NCI-H460 (cell line): ENCODE measurements at places on chromosomes 6 and 20.

- DNase-seq: no peak
Measured at GRCh38 chr6:41088451-41088850, 15.7 kb downstream of the NFYA start.

DNA sequence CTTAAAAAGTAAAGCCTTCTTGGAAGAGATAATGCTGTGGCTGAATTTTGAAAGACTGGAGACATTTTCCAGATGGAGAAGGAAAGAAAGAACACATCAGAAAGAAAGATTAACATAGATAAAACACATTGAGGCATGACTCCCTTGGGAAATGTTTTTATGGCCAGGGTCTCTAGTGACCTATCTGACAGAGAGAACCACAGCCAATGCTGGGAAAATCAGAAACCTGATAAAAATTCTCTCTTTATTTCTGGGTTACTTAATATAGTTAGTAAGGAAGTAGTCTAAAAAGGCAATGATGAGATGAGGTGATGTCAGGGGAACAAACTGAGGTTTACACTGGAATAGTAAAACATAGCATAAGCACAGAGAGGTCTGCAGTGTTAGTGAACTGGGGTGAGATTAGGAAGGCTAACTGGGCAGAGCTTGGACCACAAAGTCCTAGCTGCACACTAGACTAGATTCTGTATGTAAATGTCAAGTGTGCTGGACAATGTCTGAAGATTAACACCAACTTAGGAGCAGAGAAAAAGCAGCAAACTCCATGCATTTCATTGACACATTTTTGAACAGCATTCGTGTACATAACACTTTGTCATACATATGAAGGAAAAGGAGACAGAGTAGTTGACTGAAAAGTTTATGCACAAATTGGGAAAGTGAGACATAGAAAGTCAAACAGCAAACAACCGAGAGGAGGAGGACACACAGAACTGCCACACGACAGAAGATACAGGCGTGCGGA, 31.0 kb downstream of the ELOVL2 start:
- DNase-seq: no peak

- DNase-seq: no peak
Measured at GRCh38 chr6:170128346-170128745, 162.5 kb downstream of the DLL1 start.

- no peak for DNase-seq
Measured at GRCh38 chr6:109471105-109471810, 11.8 kb downstream of the ZBTB24 start.

DNA sequence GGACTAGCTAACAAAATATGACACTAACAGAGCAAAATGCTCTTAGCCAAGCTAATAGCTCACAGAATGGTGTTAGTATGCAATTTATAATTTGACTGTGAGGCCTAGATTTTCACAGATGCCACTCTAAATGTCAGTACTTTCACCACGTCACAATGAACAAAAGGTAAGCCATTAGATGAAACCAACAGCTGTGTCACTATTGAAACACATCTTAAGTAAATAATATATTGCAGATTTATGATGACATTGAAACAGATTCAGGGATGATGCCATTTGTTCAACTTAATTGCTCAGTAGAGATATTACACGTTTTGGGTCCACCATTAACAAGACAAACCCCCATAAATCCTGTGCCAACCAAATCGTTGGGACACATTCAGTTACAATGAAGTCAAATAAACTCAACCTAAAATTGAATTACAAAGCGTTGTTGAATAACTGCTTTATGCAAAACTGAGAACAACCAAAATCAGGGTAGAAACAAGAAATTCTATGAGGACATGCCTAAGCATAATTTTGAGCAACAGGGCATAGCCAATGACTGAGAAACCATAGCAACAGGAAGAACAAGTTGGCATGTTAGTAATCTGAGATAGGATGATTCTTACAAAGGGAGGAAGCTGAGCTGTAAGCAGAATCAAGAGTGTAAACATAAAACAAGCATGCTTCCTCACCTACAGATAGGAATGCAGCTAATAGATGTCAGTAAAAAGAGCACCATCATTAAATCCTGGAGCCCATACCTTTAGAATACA, 85.6 kb upstream of the KHDRBS2 start:
- no peak for DNase-seq

DNA sequence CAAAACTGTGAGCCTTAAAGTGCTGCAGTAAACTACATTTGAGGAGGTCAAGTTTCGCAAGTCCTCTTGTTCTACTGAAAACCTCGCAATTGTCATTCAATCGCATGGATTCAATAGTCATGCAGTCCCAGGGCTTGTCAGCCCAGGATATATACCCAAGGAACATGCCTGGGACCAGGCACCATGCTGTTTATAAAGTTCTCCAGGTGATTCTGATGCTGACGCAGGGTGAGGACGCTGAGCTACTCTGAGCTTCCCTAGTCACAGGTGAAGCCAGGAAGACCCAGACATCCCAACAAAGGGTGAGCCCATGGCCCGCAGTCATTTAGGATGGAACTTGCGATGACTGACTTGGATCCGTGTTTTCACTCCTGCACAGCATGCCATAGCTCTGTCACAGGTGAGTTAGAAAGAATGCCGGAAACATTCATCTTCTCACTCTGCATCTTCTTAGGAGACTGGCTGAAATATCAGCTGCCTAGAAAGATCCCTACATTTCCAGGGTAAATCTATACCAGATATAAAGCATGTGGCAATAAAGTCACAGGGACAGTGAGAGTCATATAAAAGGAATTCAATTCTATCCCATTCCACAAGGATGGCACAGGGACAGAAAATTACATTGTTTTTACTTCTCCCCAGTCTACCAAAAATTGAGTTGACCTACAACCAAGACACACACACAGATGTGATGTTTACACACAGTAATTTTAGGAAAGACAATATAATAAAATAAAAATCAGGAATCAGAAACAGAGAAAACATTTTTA, 27.0 kb upstream of the SSTR4 start:
- no peak for DNase-seq

GRCh38 chr20:6831461-6831860, 64.0 kb downstream of the BMP2 start:
- DNase-seq: no peak

DNA sequence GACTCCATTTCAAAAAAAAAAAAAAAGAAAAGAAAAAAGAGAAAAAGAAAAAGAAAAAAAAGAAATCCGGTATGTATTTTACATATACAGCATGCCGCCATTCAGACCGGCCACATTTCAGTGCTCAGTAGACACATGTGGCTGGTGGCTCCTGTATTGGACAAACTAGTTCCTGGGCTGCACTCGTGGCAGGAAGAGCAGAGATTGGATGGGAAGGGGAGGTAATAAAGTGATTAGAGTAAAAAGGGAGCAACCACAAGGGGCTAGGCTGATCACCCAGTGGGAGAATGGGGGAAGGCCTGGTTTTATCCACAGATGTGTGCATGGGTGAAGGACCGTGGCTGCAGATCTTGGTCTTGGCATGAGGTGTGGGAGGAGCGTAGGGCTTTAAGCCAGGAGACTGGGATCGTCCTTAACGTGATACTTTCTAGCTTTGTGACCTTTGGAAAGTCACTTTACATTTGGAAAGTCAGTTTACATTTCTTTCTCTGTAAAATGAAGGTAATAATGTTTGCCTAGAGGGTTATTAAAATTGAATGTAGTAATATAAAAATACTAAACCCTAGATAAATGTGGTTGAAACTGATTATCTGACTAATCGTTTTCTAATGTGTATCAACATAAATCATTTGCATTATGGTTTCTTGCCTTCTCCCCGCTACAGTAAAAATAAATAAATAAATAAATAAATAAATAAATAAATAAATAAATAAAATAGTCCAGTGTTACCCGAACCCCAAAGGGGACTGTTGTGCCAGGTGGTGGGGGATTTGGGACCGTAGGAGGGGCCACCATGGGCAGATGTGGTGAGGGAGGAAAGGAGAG, 869 bp upstream of the TRIM15 start:
- DNase-seq: no peak

- no peak for DNase-seq
Measured at GRCh38 chr6:21738180-21739094, 144.9 kb downstream of the SOX4 start.

DNA sequence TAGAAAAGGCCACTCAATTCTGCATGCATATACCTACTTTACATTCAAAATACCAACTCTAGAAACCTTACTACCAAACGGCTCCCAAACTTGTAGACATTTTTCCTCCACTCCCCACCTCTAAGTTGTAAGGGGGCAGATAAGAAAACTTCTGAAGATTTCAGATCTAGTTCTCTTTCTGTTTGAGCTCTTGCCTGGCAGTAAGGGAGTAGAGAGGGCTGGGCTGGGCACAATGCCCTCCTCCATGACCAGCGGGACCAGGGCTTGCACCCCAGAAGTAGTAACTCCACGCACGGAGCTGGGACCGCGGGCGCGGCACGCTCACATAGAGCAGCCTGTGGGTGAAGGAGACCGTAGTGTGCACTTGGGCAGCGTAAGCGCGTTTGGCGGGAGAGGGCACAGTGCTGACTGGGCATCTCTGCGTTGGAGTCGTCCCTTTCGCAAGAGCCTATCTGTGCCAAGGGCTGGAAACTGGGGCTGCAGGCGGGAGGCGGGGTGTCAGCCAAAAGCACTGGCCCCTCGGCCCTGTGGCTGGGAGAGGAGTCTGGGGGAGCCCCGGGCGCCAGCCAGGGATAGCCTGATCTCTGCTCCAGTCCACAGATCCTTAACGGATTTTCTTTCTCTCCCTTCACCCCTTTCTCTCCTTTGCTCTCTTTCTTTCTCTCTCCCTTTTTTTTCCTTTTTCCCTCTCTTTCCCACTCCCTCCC, 32.4 kb downstream of the PHACTR1 start:
- no peak for DNase-seq

GRCh38 chr20:61925555-61926252, 140.0 kb downstream of the TAF4 start:
- DNase-seq: no peak

- no peak for DNase-seq
Measured at GRCh38 chr6:99011151-99011550, 63.4 kb upstream of the FBXL4 start.

DNA sequence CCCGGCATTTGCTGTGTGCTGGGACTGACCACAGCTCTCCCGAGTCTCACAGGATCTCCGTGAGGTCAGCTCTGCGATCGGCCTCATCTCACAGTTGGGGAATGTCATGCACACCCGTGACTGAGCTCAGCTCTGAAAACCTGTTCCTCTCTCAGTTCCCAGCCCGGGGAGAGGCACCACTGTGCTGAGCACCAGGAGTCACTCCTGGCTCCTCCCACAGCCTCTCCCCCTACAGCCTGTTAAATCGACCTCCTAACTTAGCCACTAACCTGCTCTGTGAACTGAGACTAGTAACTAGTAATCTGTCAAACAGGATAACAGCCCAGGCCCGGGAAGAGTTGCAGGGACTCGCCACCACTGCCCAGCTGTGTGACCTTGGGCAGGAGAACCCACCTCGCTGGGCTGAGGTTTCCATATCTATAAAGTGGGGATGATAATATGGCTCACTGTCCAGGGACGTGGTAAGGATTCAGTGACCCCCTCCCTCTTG, 20.1 kb upstream of the NOL4L start:
- no peak for DNase-seq

DNA sequence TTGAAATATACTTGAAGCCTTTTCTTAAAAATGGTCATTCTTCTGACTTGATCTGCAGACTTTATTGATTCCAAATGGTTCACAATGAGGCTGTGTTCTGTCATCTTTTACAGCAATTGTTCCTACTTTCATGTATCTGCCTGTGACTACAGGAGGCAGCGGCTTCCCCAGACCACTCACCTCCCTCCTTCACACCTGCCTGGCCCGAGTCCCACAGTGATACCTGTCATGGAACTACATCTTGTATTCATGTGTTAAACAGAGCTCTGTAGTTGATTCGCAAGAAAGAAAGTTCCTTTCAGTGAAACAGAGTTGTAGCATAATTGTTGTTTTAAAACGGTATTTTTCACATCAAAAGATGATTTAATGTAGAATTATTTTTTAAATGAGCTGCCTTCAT, 673.5 kb upstream of the AGPAT4 start:
- no peak for DNase-seq

DNA sequence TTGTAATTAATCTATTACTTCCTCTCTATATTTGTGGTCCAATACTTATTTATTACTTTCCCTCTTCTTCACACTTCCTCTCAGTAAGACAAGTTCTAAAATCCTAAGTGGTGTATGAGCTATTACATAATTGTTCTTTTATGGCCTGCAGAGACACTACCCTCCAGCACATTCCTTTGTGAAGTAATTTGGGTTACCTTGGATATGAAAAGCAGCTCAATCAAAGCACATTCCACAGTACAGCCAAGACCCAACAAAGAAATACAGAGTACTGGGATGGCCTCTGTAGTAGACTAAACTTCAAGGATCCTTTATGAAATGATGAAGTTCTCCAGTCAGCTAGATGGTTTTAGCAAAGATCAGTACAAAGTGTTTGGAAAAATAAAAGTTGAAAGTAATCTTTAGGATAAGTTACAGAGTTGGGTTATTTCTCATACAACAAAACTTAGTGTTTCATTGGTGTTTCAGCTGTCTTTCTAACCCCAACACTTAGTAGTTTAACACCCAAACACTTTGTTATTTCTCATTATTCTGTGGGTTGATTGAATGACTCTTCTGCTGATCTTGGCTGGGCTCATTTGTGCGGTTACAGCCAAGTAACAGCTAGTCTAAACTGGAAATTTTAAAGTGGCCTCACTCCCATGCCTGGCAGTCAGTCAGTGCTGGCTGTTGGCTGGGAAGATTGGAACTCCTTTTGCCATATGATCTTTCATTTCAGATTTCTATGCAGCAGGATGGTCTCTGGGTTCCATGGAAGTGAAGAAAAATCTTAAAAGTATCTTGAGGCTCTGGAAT, 161.5 kb upstream of the POU3F2 start:
- DNase-seq: no peak

GRCh38 chr6:129980821-129981220, 37.6 kb upstream of the L3MBTL3 start:
- DNase-seq: no peak

GRCh38 chr6:105794239-105794638, 291.9 kb upstream of the PRDM1 start:
- no peak for DNase-seq

- peak; percentile 47 for DNase-seq
Measured at GRCh38 chr6:166997768-166998255, 1.4 kb upstream of the CEP43 start.

GRCh38 chr20:47258745-47259695, 97.5 kb downstream of the ZMYND8 start:
- no peak for DNase-seq

GRCh38 chr6:34229877-34230276, 6.8 kb upstream of the HMGA1 start:
- no peak for DNase-seq

- no peak for DNase-seq
Measured at GRCh38 chr6:125714441-125715090, 34.9 kb upstream of the HEY2 start.

GRCh38 chr20:64153861-64154589, 10.2 kb upstream of the MYT1 start:
- DNase-seq: no peak

GRCh38 chr6:18712595-18712994, 325.4 kb downstream of the RNF144B start:
- DNase-seq: no peak

- DNase-seq: no peak
Measured at GRCh38 chr6:165663377-165663735, 315 bp upstream of the PDE10A start.

GRCh38 chr6:149137594-149137993, 179.9 kb upstream of the TAB2 start:
- no peak for DNase-seq

GRCh38 chr20:2293971-2294370, 1.8 kb upstream of the TGM3 start:
- DNase-seq: no peak

- no peak for DNase-seq
Measured at GRCh38 chr6:163863565-163863964, 449.0 kb downstream of the QKI start.
